Stimulated activated CD4-positive, alpha-beta T cell treated with anti-CD3 and anti-CD28 coated beads, Interleukin-2, amount 100 ng/mL, for 24 hours (primary cell): ENCODE measurements at places on chromosomes 5 and 9.

DNA sequence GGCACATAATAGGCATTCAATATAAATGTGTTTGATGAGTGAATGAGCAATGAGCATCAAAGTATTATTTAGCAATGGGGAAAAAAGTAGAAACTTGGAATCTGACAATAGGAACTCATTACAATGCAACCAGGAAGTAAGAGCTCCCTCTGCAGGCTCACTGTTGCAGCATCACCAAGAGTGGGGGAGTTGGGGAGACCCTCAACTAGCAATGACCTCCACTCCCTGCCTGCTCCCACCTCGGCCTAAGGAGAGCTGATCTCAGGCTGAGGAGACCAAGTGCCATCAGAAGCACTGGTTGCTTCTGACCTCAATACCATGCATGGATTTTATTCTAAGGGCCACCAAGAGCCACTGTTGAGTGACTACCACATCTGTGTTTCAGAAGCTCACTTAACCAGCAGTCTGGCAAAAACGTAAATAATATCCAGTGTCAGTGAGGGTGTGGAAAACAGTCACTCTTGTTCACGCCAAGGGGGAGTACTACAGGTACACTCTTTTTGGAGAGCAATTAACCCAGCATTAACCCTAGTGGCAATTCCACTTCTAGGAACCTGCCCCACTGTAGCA lies 8.0 kb downstream of the VDAC1 start:
- DNase-seq, result no peak

GRCh38 chr5:160036243-160036642 lies 27.3 kb downstream of the TTC1 start:
- DNase-seq, result no peak

- no peak for DNase-seq
Observed at GRCh38 chr5:72478684-72479083, 28.5 kb downstream of the ZNF366 start.

DNA sequence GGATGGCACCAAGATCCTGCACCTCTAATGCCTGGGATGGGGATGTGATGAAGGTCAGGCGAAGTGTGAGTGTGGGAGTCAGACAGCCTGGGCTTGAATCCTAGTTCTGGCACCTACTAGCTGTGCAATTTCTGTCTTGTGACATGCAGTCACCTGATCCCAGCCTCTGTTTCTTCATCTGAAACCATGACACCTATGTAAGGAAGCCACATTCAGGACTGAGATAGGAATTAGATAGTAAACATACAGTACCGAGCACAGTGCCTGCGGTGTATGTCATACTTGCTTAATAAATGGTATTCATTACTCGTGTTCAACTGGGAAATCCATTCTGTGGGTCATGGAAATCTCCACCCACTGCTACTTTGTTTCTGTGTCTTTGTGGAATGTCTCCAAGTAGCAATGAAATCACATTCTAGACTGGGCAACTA lies 140.6 kb upstream of the STC2 start:
- no peak for DNase-seq

DNA sequence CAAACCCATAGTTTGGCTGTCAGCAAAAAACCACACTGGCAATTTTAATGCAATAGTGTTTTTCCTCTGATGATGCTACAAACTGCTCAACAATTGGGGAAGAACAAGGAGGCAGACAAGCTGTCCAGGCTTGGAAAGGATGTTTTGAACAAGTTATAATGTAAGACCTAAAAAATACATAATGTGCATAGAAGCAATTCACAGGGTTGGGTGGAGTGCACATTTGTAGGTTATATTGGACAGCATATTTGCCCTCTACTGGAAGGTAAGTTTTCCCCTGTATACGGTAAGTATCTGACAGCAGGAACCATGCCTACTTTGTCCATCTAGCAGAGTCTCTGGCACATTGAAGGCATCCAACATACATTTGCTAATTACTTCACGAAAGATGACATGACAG lies 114.3 kb upstream of the PUM3 start:
- DNase-seq, result no peak

DNA sequence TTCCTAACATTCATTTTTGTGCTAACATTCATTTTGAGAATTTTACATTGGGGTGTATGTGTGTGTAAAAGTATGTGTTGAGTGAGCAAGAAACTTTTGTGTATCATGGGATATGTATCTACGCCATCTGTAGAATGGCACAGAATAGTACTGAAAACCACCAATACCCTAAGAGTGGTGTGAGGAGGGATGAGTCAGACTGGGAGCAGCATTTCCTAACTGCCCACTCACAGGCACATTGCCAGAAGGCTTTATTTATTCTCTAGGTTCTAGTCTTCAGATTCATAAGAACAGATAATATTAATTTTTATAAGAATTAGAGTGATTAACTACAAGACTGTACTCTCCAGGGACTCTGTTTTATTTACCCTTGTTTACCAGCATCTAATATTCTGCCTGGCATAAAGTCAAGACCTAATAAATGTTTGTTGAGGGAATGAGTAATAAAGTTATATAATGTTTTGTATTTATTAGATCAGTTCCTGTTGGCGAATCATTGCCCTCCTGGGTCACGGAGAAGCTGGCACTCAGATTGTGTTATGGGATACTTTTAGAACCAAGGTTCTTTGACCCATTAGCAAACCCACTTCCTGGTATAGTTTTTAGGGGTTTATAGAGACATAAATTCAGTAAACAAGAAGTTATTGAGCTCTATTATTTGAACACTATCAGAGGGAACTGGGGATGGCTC lies 159.1 kb upstream of the PPP2R2B start:
- no peak for DNase-seq

DNA sequence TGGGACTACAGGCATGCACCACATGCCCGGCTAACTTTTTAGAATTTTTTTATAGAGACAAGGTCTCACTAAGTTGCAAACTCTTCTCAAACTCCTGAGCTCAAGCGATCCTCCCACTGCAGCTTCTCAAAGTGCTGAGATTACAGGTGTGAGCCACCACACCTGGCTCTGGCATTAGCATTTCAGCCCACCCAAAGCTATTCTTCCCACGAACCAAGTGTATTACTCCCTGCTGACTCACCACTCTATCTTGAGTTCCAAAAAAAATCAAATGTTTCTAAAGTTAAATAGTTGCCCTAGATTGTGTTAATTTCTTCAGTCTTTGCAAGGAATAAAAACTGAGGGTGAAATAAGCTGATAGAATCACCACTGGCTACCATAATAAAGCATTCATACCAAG lies 205.5 kb downstream of the ARRDC3 start:
- no peak for DNase-seq

DNA sequence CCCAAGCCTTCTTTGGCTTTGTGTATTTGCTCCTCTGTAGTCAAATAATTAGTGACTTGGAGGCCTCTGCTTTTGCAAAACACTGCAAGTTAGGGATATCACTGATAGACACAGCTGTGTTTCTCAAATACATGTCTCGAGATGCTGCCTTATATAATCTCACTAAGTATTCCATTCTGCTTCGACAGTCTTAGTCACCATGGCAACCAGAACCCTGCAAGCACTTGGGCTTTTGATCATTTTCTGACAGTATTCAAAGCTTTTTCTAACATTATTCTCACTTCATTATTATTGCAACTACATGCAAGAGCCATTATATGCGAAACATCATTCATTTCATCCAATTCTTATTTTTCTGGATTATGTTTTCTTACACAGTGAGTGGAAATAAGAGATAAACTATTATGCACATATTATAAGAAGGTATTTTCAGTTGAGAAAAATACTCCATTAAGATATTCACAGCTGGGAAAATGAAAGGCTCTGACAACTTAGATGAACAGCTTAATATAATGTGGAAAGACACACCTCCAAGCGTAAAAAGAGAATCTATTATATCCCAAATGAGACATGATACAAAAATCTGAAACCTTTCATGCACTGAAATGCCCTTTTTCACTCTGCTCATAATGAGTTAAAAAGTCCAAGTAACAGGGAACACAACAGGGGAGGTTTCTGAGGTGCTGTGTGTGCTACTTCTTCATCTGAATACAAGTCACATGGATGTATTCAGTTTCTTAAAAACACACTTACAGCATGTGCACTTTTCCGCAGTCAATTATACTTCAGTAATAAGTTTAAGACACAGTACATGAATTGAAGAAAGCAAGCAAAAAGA lies 93.9 kb downstream of the SCAI start:
- DNase-seq, result no peak

DNA sequence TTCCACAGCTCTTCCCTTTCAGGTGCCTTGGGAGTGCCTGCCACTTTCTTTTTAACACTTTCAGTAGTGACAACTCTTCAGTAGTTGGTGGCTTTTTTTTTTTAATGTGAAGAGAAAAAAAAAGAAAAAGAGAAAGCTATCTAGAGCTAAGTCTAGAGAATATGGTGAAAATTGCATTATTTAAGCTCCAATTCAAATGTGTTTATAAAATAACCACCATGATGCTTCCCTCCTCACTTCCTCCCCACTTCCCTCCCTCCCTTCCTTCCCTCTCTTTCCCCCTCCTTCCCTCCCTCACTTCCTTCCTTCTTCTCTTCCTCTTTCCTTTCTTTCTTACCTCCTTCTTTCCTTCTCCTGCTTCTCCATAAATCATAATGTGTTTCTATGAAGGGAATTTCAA lies 456.7 kb upstream of the ACTBL2 start:
- DNase-seq, result no peak

DNA sequence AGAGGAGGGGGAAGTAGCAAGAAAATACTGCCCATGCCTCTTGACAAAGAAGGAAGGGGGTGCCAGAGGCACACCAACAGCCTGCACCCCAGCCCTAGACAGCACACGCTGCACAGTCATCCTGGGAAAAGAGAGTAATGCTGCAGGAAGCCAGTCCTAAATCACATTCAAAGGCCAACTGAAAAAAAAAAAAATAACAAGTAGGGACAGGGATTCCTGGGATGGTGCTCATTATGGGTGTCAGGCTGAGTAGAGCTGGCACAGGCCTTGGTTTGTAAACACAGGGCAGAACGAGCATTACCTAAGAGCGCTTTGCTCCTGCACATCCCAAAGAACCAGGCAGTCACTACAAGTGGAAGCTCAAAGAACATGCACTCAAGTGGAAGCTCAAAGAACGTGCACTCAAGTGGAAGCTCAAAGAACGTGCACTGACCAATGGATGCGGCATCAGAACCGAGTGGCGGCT lies 7.8 kb downstream of the RAPGEF1 start:
- no peak for DNase-seq
